Stimulated activated CD8-positive, alpha-beta memory T cell treated with anti-CD3 and anti-CD28 coated beads, Interleukin-7, amount 100 ng/mL, for 1 hour (primary cell): ENCODE measurements at places on chromosomes 5 and 9.

DNA sequence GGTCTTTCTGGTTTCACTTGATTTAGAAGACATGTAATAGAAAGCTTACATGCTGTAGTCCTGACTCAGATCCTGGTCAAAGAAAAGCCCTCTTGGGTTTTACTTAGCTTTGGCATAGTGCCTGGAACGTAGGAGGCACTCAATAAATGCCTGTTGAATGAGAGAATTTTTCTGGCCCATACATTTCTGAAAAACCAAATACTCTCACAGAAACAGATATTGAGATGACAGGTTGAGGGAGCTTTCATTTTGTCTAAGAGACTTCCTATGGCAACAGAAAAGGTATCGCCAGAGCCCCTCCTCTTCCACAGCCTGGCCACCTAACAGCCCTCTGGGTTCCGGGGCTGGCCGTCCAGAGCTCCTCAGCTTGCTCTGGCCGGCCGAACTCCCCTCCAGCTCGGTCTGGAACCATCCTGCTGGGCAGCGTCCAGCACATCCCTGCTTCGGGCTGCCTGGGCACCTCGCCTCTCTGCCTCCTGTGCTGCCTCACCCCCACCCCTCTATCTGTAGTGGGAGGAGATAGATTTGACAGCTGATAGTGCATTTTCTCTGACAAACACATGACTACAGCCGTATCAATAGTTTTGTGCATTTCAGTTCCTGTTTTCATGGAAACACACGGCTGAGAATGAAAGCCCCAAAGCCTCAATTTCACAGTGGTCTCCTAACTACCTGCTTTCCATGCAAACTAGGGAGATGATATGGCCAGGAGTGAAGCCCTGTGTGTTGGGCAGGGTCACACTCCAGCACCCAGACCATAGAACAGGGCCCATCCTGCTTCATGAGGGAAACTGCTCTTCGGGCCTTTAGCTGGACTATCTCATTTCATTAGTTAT is 1.1 kb downstream of the IL4 start:
- DNase-seq: no peak

GRCh38 chr5:142104491-142104890 is 4.1 kb upstream of the NDFIP1 start:
- no peak for DNase-seq

GRCh38 chr5:55037890-55038289 is 13.8 kb downstream of the GZMK start:
- DNase-seq: no peak

DNA sequence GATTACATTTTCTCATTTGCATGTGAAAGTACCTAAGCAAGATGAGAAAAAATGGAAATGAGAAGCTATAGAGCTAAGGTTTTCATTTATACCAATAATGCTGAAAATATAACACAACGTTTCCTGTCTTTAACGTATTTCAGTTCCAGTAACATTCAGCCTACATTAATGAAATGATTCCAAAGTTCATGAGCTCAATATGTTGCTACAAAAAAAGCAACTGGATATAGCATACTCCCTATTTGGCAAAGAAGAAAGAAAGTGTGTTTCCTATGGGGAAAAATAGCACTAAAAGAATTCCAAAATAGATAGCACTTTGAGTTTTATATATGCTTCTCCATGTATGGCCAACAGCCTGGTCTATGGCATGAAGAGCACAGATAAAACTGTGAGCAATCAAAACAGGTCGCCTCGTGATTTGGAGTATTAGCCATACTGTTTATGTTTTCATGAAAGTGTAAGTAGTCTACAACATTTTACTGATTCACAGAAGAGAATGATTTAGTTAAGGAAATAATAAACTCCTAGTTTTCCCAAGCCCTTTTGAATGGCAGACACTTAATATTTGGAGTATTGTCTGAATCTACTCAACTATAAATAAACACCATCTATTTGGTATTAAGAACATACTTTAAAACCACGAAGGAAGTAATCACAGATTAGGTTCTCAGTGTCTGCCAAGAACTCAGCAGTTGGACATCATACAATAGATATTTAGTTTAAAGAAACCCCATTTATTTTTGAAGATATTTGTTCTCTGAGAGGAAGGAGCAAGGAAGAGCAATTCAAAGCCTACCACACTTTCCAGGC is 258.7 kb upstream of the RASA1 start:
- DNase-seq: no peak

GRCh38 chr5:151132963-151133362 is 24.6 kb downstream of the ANXA6 start:
- DNase-seq: no peak

GRCh38 chr9:125361837-125362531 is 100.4 kb downstream of the GAPVD1 start:
- DNase-seq: no peak

DNA sequence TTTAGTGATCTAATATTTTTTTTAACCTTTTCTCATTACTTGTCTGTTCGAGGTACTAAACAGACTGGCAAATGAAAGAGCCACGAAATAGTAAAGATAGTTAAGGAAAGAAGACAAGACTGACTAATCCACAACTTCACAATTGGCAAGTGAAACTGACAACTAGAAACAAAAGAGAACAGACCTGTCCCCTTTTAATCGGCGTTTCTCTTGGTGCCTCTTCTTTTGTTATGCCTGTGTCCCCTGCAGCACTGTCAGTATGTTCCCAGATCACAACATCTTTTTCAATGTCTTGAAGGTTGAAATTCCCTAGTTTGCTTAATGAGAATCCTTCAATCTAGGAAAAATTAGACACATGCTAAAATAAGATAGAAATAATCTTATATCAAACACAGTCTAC is 26.1 kb downstream of the TUT7 start:
- DNase-seq: no peak

DNA sequence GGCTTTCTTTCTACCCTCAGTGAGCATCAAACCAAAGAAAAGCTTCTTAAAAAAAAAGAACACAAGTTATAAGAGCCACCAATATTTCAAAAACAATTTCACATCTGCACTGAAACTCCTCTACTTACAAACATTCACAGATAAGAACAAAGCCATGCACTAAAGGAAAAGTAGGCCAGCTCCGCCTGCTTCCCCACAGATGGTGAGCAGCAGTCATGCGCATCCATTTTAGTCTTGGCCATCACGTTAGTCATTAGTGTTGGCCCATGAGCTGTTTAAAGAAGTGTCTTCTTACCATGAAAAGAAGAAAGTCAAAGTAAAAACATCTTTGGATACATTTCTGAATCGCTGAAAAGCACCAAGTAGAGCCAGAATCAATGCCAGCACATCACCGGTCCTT is 40.0 kb upstream of the SMIM23 start:
- no peak for DNase-seq

DNA sequence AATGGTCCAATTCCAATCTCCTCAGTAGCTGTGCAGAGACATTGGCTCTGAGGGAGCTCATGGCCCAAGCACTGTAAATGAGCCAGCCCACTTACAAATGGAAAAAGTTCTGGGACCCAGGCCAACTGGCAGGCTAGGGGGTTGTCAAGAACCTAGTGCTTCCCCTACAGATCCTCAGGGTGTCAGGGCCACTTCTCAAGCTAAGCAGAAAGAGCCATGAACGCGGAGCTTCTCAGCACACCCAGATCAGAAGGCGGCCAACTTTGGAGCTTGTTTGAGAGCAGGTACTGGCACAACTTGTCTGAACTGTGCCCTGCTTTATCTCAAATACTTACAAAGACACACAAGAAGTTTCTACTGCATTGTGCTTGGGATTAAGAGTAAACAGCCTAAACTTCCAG is 17.5 kb downstream of the TLE1 start:
- DNase-seq: no peak

DNA sequence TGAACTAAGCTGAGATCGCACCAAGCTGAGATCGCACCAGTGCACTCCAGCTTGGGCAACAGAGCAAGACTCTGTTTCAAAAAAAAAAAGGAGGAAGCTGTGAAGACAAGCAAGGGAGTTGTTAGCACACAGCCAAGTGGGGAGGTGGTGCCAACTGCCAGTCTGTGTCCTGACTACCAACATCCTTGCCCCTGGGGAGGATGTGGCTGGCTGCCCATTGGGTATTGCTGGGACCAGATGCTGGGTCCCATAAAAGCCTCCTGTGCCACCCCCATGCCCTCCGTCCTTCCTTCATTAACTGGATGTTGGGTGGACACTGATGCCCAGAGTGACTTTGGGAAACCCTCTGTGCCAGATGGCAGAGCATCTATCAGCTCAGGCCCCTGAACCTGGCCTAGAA is 157.1 kb upstream of the COL5A1 start:
- DNase-seq: no peak

DNA sequence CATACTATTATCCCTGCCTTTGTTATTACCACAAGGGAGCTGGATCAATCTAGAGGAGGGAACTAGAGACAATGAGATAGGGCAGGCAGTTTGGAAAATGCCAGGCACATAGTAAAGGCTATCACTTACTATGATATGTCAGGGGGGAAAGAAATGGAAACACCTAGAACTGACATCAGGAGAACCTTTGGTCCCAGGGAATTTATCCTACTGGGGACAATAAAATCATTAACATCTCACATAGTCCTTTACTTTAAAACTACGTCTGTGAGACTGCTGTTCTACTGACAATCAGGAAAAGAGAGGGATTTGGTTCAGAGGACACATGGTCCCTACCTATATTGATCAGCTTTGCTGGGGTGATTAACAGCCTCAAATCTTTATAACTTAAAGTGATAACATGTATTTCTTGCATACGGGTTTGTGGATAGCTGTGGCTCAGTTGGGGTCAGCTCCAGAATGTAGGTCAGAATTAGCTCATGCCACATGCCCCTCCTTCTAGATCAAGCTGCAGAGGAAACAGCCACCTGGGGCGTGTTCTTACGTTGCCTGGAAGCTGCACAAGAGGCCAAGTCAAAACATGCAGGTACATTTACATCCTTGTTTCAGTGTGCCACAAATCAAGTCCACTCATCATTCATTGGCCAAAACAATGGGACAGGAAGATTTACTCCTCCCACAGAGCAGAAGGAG is 43.9 kb upstream of the ALDOB start:
- no peak for DNase-seq

GRCh38 chr9:86942281-86943200 is 4.8 kb downstream of the GAS1 start:
- DNase-seq: no peak

DNA sequence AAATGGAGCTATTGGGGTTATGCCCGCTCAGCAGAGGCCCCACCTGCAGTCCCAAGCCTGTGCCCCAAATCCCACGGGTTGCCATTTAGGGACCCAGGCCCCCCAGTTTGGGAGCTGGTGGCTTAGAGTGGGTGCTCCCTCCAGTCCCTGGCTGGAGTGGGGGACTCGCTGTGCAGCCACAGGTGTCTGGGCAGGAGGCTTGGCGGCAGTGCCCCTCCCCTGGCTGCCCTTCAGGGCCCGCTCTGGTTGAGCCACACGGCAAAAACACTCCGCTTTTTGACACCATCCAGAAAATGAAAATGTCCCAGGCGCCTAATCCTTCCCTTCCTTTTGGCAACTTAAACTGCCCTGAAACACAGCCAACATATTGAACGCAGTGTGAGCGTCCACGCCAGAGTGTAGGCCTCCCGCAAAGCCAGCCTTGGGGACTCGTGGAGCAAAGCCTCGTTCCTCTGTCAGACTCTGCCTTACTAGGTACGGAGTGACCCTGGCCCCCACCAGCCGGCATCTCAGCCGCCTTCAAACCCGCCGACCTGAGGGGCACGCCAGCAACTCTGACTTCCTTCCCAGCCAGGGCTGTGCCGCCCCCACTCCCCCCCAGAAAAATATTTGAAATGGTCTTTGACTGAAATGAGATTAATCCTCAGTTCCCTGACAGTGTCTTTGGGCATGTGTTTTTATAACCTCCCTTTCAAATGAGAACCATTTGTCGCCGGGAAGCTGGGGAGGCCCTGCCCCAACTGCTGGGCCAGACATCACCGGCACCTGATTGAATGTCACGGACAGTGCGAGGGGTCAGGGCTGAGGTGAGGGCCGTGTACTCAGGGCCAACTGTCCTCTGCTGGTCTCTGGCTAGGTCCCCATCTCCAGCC is 98.5 kb upstream of the LMX1B start:
- DNase-seq: no peak

DNA sequence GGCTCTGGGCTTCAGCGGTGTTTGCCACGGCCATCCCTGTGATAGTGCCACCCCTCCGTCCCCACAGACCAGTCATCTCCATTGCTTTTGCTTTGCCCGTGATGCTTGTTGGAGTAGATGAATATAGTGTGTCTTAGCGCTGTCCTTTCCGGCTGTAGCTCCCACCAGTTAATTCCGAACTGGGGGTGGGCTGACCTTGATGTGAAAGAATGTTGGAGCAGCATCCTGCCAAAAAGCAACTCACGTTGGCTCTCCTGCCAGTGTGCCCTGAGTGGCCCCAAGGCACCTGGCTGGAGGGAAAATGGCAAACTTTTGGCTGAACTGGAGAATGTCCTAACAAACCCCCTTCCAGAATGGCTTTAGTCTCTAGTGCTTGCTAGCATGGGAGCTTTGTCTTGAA is 20.0 kb downstream of the CLTA start:
- DNase-seq: no peak

GRCh38 chr5:142959683-142960657 is 189.8 kb downstream of the ARHGAP26 start:
- DNase-seq: no peak

DNA sequence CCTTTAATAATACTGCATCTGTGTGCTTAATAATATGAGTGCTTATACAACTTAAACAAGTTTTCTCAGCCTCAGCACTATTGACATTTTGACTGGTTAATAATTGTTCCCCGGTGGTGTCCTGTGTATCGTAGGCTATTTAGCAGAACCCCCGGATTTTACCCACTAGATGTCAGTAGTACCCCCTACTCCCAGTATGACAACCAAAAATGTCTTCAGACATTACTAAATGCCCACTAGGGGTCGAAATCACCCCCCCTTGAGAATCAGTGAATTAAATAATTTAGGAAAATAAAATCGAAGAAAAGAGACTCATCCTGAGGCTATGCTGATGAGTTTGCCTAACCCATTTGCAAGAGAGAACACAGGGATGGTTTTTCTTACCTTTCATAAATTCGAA is 166.3 kb downstream of the ATP10B start:
- DNase-seq: no peak

DNA sequence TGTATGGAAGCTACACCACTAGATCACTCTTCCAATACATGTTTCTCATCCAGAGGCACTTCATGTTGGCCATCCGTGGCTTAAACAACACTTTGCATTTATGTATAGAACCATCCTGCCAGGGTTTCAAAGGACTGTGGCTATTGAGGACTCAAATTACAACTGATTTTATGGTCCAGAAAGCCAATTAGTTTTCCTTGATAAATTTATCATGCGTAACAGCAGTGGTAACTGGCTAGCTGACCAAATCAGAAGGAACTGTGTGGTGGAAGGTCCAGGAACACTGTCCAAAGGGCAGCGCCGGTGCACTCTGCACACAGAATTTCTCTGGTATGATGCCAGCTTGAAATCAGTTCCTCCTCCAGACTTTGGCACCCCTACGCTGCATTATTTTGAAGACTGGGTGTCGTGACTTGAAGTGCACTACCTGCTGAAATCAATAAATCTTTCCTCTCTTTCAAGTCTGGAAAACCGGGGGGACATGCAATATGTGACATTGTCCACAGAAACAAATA is 69.3 kb upstream of the TMEM252 start:
- no peak for DNase-seq

- no peak for DNase-seq
Measured at GRCh38 chr5:111063709-111064322, 7.7 kb upstream of the TSLP start.
